Transverse colon (tissue), 4 donors: ENCODE measurements at places on chromosomes 3 and 15. TPM values are rescaled to one million over a fixed set of nuclear protein-coding genes. Genes with fewer than 3 reads are reported as not detected.

Gene CACNA2D2
- total RNA-seq, result 1.2 TPM

Gene CPNE4
- total RNA-seq, result 0.16 TPM

Gene IMPG2
- 0.14 TPM for total RNA-seq

Gene PROK2
- not detected for total RNA-seq

Gene HHATL
- 0.27 TPM for total RNA-seq

Gene XCR1
- total RNA-seq, result 0.14 TPM

Gene WWTR1
- 75.0 TPM for total RNA-seq

- DNase-seq, result no peak
These were observed 150.7 kb downstream of the OPA1 start for GRCh38 chr3:193743702-193744047.

DNA sequence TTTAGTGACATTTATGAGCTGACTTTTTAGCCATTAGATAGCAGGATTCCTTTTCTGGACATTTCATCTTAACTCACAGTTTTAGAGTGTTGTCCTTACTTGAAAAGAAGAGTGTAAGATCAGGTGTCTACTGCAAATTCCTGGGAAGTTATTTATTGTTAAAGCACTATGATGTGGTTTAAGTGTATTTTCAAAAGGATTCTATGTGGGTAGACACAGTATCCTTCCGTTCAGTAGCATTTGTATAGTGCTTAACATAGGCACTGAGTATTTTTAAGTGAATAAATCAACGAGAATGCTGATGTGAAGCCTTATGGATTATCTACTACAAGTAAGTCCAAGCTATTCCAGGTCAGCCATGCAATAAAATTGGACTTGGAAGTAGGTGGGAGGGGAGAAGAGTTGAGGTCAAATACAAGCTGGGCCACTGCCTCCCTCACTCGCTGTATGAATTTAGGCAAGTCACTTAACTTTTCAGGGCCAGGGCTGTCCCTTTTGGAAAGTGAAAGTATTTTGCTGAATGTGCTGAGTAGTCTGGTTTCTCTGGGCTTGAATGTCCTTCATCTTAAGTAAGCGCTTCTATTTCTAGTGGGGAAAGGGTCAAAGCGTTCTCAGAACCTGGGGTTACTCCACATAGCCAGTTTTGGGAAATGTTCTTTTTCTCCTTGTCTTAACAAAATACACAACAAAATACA lies 48.6 kb downstream of the GAP43 start:
- no peak for DNase-seq

DNA sequence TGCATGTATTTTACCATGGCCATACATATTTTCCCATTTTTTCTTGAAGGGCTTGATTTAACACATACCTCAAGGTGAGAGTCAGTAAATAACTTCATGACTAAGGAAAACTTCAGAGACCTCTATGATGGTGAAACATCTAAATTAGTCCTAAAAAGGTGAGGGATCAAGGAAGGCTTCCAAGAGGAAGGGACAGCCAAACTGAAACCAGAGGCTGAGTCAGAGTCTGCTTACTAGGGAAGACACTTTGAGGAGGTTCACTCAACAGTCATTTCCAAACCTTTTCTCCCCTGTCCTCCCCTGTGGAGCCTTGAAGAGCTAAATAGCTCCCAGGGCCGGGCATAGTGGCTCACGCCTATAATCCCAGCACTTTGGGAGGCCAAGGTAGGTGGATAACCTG lies 206.6 kb downstream of the SHQ1 start:
- DNase-seq, result no peak

DNA sequence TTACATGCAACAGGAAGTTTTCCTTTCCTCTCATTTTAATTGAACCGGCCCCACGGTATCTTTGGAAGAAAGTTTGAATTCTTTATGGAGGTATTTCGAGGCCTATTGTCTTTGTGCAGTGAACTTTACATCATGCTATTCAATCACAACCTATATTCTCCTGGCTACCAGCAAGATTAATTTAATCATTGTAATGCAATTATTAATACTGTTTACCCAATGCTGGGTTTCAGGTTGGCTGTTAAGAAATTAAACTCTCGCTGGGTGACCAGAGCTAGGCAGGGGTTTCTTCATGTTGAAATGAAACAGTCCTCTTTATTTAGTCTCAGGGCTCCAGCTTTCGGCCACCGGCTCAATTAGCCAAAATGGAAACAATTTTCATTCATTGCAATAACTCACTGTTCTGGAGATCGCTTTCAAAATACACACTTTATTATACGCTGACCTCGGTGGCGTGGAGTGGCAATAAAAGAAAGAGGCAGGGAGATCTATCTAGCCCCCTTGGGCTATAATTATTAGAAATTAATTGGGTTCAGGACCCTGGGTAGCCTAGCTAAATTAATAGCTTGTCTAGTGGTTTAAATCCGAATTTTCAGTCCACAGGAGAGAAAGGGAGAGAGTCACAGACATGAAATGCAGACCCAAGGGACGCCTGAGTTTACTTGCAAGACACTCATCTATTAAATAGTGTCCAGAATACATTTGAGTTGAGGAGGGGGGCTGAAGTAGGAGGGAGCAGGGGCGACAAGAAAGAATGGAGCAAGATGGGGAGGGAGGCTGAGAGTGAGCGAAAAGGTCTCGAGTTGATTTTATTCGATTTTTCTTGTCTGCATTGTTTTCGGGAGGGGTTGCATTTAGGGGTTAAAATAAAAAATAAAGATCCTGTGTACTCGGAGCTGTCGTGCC lies 3.9 kb upstream of the MECOM start:
- no peak for DNase-seq

DNA sequence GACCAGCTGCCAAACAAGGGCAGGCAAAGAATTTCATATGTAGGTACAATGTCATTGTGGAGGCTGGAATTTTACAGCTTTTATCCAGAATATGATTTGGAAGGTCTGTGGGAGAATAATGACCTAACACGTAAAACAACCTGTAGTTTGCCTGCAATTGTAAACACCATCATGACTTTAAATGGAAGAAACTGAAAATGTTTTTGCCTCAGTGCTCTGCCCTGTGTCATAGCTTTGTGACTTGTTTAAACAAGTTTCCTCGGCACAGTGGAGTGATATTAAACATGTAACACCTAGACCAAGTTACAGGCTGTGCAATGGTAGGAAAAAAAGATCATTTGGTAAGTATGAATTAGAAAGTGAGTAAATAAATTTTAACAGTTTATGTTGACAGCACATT lies 171.6 kb upstream of the MBNL1 start:
- no peak for DNase-seq
